ENCODE measurements at places on chromosomes 6 and 20. TPM values are rescaled to one million over a fixed set of nuclear protein-coding genes. Genes with fewer than 3 reads are reported as not detected.

Gene PRR18
- not detected for total RNA-seq

Gene ISM1
- total RNA-seq, result 0.06 TPM

Gene ALDH8A1
- total RNA-seq, result 0.92 TPM

Gene BPIFA1
- not detected for total RNA-seq

Gene CALHM4
- total RNA-seq, result not detected

Gene TRIM31
- total RNA-seq, result not detected

Gene GRIK2
- total RNA-seq, result 0.19 TPM

Gene KCNK5
- total RNA-seq, result 0.06 TPM

Gene CRISP3
- total RNA-seq, result not detected

Gene TMEM74B
- total RNA-seq, result not detected

Gene PTCRA
- not detected for total RNA-seq

Gene LRRN4
- total RNA-seq, result not detected

Gene RGS19
- total RNA-seq, result 5.7 TPM

Gene IP6K3
- not detected for total RNA-seq

Gene RAET1L
- total RNA-seq, result not detected

Gene HTR1E
- total RNA-seq, result not detected

Gene BRPF3
- 10.7 TPM for total RNA-seq

Gene TJAP1
- total RNA-seq, result 10.7 TPM

Gene ITPR3
- 28.9 TPM for total RNA-seq

Gene RAMACL
- 2.1 TPM for total RNA-seq

Gene TMEM200A
- 102 TPM for total RNA-seq

Gene VWA7
- total RNA-seq, result 0.19 TPM

Gene CENPW
- total RNA-seq, result 15.1 TPM

Gene PTK6
- 0.12 TPM for total RNA-seq

Gene ATF6B
- total RNA-seq, result 16.4 TPM

Gene JPH2
- total RNA-seq, result 0.37 TPM

Gene PPP1R14C
- 11.3 TPM for total RNA-seq

Gene BPIFB4
- not detected for total RNA-seq

Gene POM121L2
- not detected for total RNA-seq

Gene SIRPB1
- total RNA-seq, result not detected

Gene PLCB1
- 24.3 TPM for total RNA-seq

Gene GLP1R
- not detected for total RNA-seq

Gene KIF6
- total RNA-seq, result 0.19 TPM

Gene GTSF1L
- not detected for total RNA-seq

Gene GSTA3
- 0.19 TPM for total RNA-seq

Gene OOEP
- total RNA-seq, result not detected

Gene MYMX
- not detected for total RNA-seq

Gene EPHA7
- under 0.01 TPM for total RNA-seq

Gene SLC22A3
- total RNA-seq, result 0.92 TPM

Gene RFX6
- total RNA-seq, result not detected

Gene IMPG1
- total RNA-seq, result not detected

Gene NELFCD
- 50.1 TPM for total RNA-seq

Gene DLK2
- not detected for total RNA-seq

Gene NNAT
- not detected for total RNA-seq

Gene KCNG1
- not detected for total RNA-seq

Gene RIMS1
- 2.2 TPM for total RNA-seq

Gene KHDRBS2
- not detected for total RNA-seq

Gene KCNK15
- 0.26 TPM for total RNA-seq

Gene MUCL3
- total RNA-seq, result not detected

Gene MRS2
- total RNA-seq, result 13.1 TPM

Gene ZNF165
- 0.26 TPM for total RNA-seq

Gene HLA-DRA
- total RNA-seq, result not detected

Gene PTCHD4
- 1.2 TPM for total RNA-seq

Gene TSPYL4
- 12.8 TPM for total RNA-seq
